Activated T-cell treated with anti-CD3 and anti-CD28 coated beads for 48 hours (primary cell): ENCODE measurements at places on chromosomes 5 and 9.

DNA sequence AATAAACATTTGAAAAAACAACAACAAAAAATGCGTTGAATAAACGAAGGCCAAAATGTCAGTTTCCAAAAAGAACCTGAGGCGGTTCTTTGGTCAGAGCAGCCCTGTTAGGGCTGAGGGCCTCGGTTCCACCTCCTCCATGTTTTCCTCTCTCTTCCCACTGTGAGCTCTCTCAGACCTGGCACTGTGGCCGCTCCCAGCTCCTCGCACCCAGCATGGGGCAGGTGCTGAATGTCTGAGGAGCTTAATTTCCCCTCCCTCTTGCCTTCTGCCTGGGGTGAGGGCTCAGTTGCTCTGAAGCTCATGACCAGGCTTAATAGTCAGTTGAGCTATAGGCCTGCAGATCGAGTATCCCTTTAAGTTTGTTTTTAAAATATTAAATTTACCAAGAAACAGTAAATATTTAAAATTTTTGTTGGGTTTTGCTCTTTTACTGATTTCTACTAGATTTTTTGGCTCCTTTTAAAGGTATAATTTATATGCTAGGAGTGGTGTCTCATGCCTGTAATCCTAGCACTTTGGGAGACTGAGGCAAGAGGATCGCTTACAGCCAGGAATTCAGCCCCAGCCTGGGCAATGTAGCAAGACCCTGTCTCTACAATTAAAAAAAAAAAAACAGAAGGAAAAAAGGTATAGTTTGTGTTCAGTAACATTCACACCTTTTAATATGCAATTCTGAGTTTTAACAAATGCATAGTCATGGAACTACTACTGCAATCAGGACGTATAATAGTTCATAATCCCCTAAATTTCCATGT is 28.1 kb downstream of the DAPK1 start:
- no peak for DNase-seq

- no peak for DNase-seq
Measured at GRCh38 chr9:4308482-4308881, 8.6 kb upstream of the GLIS3 start.

- DNase-seq = no peak
Measured at GRCh38 chr9:124018730-124019697, 7.4 kb downstream of the LHX2 start.

GRCh38 chr5:159702301-159702700 is 214.0 kb upstream of the ADRA1B start:
- no peak for DNase-seq

- DNase-seq = no peak
Measured at GRCh38 chr5:108432024-108432423, 50.1 kb upstream of the FBXL17 start.

- DNase-seq = no peak
Measured at GRCh38 chr9:129633848-129634247, 7.9 kb downstream of the NTMT1 start.

GRCh38 chr5:148794275-148794674 is 32.1 kb upstream of the ADRB2 start:
- DNase-seq = no peak

DNA sequence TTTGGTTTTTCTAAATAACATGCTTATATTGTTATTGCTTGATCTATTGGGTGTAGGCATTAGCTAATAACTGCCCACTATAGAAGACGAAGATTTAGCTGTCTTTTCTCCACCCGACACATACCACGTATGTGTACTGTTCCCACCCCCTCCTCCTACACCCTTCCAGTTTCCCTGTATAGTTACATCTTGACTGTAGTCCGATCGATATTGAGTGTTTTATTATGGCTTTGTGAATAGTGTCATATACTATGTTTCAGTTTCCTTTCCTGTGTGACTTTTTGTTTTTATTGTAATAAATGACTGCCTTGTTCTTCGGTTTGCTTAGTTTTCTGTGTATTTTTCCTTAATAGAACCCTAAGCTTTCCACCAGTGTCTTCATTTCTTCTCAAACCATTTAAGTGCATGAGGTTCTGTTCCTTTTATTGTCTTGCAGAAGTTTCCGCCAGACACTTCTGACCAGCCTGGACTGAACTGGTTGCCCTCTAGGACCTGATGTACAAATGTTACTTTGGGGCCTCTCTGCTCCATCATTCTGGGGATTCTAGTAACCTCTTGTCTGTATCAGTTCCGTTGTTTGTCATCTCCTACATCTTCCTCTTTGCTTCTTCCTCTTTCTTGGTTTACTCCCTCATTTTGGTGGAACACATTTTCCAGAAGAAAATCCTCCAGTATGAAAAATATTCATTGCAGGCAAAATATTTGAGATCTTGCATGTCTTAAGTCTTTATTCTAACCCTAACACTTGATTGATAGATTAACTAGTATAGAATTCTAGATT is 61.8 kb downstream of the PRKACG start:
- DNase-seq = no peak

DNA sequence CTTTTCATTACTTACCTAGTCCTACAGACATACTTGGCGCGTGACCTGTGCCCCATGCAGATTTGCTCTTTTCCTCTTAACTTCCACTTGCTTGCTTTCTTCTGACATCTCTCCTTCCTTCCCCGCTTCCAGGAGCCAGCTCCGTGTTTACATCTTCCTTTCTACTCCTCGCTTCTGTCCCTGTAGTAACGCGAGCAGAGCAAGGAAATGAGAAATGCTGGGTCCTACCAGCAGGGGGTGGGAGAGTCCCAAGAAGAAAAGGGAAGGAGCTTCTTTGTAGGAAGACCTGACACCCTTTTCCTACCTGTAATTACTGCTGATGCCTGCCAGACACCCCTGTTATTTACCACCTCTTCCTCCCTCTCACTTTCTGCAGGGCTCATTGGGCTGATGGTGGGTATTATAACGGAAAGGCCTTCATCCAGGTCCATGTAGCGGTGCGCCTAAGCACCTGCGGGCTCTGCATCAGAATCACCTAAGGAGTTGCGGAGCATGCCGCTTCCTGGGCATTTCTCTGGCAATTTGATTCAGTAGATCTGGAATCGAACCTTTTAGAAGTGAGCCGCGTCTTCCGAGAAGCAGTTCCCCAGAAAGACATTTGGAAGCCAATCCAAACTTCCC is 1260.8 kb upstream of the WWC1 start:
- DNase-seq = no peak
